Lung (tissue), 17 donors: ENCODE measurements at places on chromosomes 7 and 10. TPM values are rescaled to one million over a fixed set of nuclear protein-coding genes. Genes with fewer than 3 reads are reported as not detected.

The CLDN4 gene
- 169 TPM for total RNA-seq

The HDAC9 gene
- total RNA-seq: 4.4 TPM

The KIF20B gene
- 5.7 TPM for total RNA-seq

DNA sequence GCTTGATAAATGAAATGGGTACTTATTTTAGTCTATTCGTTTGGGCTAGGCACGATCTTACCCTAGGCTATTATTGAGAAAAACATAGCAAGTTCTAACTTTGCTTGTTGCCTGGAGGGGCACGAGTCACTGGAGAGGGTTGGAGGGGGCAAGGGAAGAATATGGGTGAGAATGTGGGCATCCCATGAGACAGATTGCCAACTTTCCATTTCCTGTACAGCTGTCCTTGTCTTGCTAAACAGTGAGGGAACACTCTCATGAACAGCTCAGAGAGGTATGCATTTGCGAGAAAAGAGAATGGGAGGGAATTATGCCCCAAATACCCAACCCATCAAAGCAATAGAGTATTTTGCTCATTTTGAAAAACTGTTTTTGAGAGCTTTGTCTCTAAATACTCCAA is 9.2 kb downstream of the CDHR3 start:
- no peaks in the 10 kb centered on the region for H3K36me3 ChIP-seq
- no peak for DNase-seq
- no peaks in the 10 kb centered on the region for H3K27me3 ChIP-seq
- H3K4me3 ChIP-seq: no peak overlapping the region

The CRYGN gene
- total RNA-seq: 0.28 TPM

- H3K4me3 ChIP-seq: no peak overlapping the region
- H3K27ac ChIP-seq: no peak overlapping the region
- H3K27me3 ChIP-seq: no peaks in the 10 kb centered on the region
- no peaks in the 10 kb centered on the region for H3K4me1 ChIP-seq
- no peaks in the 10 kb centered on the region for H3K36me3 ChIP-seq
Measured at GRCh38 chr7:45691155-45691656, 117.0 kb downstream of the ADCY1 start.

- DNase-seq: no peak
- peaks cover 26% of the 10 kb centered on the region for H3K4me1 ChIP-seq
- no peak overlapping the region for H3K4me3 ChIP-seq
Measured at GRCh38 chr7:120994512-120995410, 6.2 kb downstream of the CPED1 start.
